ENCODE measurements at places on chromosomes 5 and 9. TPM values are rescaled to one million over a fixed set of nuclear protein-coding genes. Genes with fewer than 3 reads are reported as not detected.

TAF11L11 gene
- total RNA-seq, result not detected

PCSK5 gene
- total RNA-seq, result 0.22 TPM

SURF4 gene
- total RNA-seq, result 412 TPM

CKMT2 gene
- not detected for total RNA-seq

CD14 gene
- 1.0 TPM for total RNA-seq

VCAN gene
- 23.1 TPM for total RNA-seq

SLC25A2 gene
- total RNA-seq, result 0.24 TPM

GRCh38 chr5:120452471-120452870 is 11.6 kb upstream of the PRR16 start:
- H3K27ac ChIP-seq, result no peak overlapping the region
- no peak for DNase-seq
- H3K4me1 ChIP-seq, result peaks cover 58% of the 10 kb centered on the region
- H3K27me3 ChIP-seq, result no peaks in the 10 kb centered on the region

DNA sequence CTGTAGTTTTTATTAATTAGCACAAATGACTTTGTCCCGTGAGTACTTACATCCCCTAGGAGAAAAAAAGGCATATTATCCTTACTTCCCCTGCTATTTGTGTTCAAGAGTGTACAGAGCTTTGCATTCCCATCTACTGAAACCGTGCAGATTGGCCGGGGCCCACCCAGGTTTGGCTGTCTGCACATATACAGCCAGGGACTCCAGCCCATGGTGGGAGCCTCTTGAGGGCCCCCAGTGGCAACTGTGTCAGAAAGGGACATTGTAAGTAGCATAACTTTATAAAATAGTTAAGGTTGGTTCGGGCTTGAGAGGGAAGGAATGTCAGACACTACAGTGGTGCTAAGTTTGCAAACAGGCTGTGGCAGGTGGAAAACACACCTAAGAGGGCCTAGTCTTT is 24.7 kb downstream of the PHF2 start:
- H3K27me3 ChIP-seq, result peaks cover under 1% of the 10 kb centered on the region
- H3K4me1 ChIP-seq, result peaks cover under 1% of the 10 kb centered on the region
- DNase-seq, result no peak
- no peak overlapping the region for H3K27ac ChIP-seq

- peaks cover 21% of the 10 kb centered on the region for H3K27me3 ChIP-seq
- no peak for DNase-seq
- no peak overlapping the region for H3K4me3 ChIP-seq
- no peaks in the 10 kb centered on the region for H3K4me1 ChIP-seq
- H3K36me3 ChIP-seq, result no peaks in the 10 kb centered on the region
Observed at GRCh38 chr5:170166101-170166500, 60.4 kb downstream of the FOXI1 start.

DNA sequence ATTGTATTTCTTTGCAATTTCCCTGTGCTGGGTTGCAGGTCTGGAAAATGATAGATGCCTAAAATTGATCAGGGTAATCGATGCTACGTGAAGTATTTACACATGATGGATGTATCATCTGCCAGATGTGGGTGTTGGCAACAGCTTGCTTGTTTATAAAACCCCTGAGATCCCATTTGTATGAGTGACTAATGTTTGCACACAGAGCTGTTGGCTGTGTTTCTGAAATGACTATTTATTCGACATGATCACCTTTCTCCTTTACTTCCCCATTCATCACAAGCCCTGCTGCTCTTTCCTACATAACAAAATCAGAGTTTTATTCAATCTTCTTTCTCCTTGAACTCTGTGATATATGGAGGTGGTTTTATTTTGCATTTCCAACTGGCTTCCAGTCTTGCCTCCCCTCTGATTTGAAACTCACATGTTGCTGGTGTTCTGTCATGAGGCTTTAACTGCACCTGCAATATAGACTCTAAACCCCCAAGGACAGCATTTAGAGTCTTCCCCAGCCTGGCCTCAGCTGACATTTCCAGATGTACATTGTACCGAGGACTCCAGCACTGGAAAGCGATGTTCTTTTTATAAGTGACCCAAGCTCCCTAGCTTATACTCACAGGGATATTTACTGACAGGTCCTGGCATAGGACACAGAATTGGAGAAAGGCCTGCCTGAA is 50.7 kb upstream of the SHB start:
- peaks cover 53% of the 10 kb centered on the region for H3K27me3 ChIP-seq
- H3K36me3 ChIP-seq, result no peaks in the 10 kb centered on the region
- no peak overlapping the region for H3K4me3 ChIP-seq
- no peaks in the 10 kb centered on the region for H3K4me1 ChIP-seq
- DNase-seq, result no peak
- H3K27ac ChIP-seq, result no peak overlapping the region

DNA sequence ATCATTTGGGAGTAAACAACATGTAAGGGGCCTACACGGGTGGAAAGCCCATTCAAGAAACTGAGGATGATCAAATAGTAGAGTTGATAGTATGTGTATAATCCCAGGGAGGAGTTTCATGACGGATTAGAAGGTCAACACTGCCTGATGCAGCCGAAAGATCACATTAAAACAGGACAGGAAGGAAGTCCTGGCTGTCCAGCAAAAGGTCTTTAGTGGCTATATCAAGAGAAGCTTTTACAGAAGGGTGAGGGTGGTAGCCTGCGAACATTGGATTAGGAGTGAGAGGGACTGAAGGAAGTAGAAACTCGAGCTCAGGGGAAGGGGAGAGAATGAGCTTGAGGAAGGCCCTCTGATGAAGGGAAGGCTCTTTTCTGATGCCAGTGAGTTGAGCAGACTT is 36.0 kb downstream of the DOCK8 start:
- peaks cover 2% of the 10 kb centered on the region for H3K27me3 ChIP-seq
- no peak overlapping the region for H3K4me3 ChIP-seq
- H3K4me1 ChIP-seq, result no peaks in the 10 kb centered on the region
- no peaks in the 10 kb centered on the region for H3K36me3 ChIP-seq

- H3K36me3 ChIP-seq, result no peaks in the 10 kb centered on the region
- DNase-seq, result no peak
- no peak overlapping the region for H3K27ac ChIP-seq
- H3K4me3 ChIP-seq, result no peak overlapping the region
- no peaks in the 10 kb centered on the region for H3K4me1 ChIP-seq
Observed at GRCh38 chr5:168693297-168693696, 114.1 kb upstream of the PANK3 start.

DNA sequence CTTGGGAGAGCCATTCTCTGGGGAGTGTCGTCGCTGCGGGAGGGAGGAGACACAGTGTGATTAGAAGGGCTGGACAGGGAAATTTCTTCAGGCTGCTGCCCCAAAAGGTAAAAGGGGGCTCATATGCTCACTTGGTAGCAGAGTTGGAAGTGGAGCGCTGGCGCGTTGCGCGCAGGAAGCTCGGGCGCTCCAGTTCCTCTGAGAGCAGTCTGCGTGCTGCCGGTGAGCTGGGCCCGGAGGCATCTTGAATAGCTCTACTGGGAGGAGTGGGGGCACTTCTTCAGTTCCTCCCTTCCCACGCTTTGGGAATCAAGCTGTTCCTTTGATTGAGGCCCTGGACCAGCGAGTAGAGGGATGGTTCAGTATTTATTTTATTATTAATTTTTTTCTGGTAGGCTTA is 2.7 kb downstream of the RXFP3 start:
- H3K27ac ChIP-seq, result no peak overlapping the region
- no peaks in the 10 kb centered on the region for H3K36me3 ChIP-seq
- peaks cover 44% of the 10 kb centered on the region for H3K4me1 ChIP-seq
- no peak for DNase-seq
- peaks cover 40% of the 10 kb centered on the region for H3K27me3 ChIP-seq

GRCh38 chr9:109311731-109312130 is 9.1 kb downstream of the EPB41L4B start:
- H3K27ac ChIP-seq, result no peak overlapping the region
- H3K27me3 ChIP-seq, result peaks cover 61% of the 10 kb centered on the region
- no peaks in the 10 kb centered on the region for H3K36me3 ChIP-seq
- no peak for DNase-seq
